ENCODE measurements at places on chromosomes 1 and 21.
A peak's percentile ranks its signal among the peaks of the same experiment; 100 is the strongest.

GRCh38 chr1:86195281-86195680 lies 38.7 kb upstream of the COL24A1 start:
- DNase-seq, result no peak

GRCh38 chr1:8472668-8473067 lies 154.8 kb downstream of the SLC45A1 start:
- peak; percentile 12 for DNase-seq

DNA sequence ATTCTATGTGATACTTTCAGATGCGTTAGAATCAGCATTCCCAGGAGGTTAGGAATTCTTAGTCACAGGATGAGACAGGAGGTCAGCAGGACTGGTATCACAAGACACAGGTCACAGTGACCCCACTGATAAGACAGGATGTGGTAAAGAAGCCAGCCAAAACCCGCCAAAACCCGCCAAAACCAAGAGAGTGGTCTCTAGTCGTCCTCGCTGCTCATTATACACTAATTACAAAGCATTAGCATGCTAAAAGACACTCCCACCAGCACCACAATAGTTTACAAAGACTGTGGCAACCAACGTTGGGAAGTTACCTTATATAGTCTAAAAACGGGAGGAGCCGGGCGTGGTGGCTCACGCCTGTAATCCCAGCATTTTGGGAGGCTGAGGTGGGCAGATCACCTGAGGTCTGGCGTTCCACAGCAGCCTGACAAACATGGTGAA lies 13.9 kb upstream of the ACTA1 start:
- DNase-seq, result no peak

DNA sequence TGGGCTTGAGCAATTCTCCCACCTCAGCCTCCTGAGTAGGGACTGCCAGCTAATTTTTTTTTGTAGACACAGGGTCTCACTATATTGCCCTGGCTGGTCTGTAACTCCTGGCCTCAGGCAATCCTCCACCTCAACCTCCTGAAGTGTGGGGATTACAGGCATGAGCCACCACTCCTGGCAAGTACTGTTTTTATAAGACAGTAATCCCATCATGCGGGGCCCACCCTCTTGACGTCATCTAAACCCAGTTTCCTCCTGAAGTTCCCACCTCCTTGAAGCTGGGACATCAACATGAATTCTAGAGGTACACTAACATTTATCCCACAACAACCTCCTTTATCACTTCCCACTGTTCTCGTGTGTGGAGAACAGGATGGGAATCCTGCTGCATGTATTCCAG lies 104.7 kb downstream of the SPATA46 start:
- DNase-seq, result no peak

- DNase-seq, result no peak
These were observed 31.2 kb downstream of the NKAIN1 start for GRCh38 chr1:31208361-31208945.

DNA sequence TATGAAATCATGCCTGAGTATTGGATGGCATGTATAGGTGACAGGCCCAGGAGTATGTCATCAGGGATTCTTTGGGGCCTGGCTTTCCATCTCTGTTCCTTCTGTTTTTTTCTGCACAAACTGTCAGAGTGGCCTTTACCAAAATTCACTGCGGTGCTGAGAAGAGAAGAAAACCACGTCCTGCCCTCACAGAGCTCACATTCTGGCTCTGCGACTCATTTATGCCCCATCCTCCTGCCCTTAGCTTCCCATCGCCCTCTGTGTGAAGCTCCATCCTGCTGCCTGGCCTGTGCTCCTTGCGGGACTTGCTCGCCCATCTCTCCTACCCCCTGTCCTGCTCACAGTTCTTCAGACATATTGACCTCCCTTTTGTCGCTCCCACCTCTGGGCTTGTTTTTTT lies 73.4 kb downstream of the HUNK start:
- DNase-seq, result no peak

GRCh38 chr21:33663241-33663640 lies 20.9 kb downstream of the ITSN1 start:
- DNase-seq, result no peak

DNA sequence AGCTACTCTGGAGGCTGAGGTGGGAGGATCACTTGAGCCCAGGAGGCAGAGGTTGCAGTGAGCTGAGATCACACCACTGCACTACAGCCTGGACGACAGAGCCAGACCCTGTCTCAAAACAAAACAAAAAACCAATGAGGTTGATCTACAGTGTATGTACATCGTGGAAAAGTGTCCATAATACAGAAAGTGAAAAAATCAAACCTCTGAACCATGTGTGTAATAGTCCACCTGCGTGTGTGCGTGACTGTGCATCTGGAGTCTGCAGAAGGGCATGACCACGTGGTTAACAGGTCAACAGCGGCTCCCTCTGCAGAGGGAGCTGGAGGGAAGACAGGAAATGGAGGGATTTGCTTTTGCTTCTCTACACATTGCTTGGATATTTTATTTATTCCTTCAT lies 32.4 kb upstream of the ENO1 start:
- no peak for DNase-seq

GRCh38 chr1:118298397-118298796 lies 113.4 kb upstream of the SPAG17 start:
- no peak for DNase-seq

DNA sequence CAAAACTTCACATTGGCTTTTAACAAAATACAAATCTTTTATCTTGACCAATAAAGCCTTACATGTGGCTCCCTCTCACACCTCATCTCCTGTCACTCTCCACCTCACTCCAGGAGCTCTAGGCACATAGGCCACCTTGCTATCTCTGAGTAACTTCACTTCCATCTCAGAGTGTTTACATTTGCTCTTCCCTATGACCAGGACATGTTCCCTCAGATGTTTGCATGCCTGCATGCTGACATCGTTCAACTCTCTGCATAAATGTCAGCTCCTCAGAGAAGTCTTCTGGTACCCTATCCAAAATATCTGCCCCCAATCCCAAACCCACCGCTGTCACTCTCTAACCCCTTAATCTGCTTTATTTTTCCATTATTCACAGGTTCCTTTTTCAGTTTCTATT lies 110.9 kb downstream of the TOMM20 start:
- no peak for DNase-seq

DNA sequence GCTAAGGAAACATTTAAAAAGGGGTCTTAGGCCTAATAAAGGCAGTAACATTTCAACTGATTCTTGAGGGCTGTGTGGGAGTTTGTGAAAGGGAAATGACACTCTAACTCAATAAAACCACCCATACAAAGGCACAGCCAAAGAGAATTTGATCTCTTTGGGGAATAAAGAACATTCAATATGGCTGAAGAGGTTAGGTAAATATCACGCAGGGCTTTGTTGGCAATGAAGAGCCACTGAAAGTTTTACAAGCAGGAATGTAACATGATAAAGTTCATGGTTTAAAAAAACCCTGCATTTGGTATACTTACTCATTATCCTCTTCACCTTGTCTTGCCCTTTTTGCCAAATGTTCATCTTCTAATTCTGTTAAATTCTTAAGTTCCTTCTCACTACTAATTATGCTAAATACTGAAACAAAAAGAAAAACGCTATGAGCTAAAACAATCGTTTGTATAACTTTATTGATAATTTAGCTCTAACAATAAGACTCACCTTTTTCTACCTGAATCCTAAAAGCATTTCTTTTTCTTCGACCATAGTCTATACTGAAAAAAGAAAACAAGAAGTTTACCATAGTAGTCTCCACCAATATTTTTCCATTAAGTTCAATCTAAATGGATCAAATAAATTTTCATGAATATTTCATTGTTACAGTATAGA lies 12.5 kb downstream of the NVL start:
- DNase-seq, result no peak

DNA sequence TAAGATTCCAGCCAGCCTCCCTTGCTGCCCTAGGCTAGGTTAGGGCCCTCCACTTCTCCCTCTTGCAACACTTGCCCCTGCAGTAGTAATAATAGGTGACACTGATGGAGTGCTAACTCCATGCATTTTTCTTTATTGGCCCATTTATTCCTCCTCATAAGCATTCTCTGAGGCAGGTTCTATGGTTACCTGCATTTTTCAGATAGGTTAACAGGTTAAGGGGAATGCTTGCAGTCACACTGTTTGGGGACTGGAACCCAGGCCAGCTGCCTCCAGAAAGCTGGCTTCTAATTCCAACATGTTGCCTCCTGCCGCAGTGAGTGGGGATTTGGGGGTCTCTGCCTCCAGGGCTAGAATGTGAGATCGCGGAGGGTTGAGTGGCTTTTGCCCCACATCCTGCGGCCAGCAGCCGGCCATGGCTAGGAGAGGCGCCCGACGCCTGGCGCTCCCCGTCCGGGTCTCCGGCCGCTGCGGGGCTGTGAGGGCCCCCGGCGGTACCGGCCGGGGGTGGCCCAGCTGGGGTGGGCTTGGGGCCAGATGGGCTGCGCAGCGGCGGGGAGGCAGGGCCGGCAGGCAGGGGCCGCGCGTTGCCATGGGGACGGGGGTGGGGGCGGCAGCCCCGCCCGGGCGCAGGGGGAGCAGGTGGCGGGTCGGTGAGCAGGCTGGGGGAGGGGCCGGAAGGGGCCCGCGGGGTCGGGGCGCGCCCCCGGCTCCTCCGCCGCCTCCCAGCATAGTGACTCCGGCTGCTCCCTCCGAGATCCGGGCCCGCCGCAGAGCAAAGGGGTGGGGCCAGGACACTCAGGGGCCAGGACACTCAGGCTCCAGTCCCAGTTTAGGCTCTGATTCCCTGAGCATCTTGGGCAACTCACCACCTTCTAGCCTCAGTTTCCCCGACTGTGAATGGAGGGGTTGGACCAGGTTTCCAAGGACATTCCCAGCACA lies 68.4 kb upstream of the SSBP3 start:
- DNase-seq, result no peak

GRCh38 chr1:57854436-57854835 lies 430.6 kb upstream of the DAB1 start:
- DNase-seq, result no peak

DNA sequence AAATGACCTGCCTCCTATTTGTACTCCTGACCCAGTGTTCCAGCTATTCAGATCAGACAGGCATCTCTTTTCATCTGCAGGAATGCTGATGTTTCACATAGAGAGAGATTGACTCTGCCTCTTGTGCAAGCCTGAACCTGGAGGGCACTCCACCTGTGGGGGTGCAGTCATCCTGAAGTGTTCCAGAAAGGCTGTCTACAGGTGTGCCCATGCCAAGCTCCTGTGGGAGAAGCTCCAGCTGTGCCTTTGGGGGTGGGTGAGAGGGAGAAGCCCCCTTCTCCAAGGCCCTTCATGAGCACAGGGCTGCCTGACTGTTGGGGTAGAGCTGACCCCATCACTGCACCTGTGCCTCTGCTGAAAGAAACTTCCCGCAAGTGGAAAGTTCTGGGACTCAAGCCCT lies 22.8 kb downstream of the IFI44 start:
- DNase-seq, result no peak
